WERI-Rb-1 (cell line): ENCODE measurements at places on chromosomes 7 and 10.

DNA sequence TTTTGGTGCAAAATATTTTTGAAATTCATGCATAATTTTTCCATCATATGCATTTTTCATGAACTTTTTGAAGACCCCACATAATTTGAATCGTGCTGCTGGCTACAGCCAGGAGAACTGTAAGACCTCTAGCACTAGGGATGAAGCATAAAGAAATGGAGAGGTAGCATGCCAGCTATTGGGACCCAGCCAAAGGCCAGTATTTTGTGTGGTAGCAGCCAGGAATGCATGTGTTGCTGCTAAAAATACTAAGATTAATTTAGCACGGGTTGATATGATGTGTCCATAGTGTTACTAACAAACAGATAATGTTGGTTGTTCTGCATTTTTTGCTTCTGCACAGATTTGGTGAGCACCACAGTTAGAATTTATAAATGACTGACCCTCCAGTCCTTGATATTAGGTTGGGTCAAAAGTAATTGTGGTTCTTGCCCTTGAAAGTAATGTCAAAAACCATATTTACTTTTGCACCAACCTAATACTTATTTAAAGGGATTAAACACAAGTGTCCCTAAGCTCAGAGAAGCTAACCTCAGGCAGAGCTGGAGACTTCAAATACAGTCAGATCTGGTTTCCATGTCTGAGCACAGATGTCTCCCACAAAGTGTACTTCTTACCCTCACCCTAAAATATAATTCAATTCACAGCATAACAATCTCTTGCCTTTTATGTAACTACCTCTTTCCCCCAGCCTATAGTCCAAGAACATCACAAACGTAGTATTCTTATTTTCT is 54.1 kb upstream of the NPSR1 start:
- no peak for DNase-seq

DNA sequence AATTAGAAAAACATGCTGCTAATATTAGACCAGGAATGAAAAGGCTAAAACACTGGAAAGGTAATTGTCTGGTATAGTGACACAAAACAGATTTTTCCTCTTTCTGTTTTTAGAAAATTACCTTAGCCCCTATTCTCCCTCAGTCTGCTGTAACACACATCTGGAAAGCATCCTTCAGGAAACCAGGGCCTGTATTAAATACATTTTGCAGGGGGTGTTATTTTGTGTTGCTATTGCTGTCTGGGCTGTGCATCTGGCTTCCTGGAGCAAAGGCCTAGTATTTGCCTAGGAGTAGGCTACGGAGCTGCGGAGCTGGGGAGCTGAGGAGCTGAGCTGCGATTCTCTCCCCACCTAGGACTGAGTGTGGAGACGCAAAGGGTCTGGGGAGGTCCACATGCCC is 169.3 kb downstream of the GFRA1 start:
- no peak for DNase-seq

DNA sequence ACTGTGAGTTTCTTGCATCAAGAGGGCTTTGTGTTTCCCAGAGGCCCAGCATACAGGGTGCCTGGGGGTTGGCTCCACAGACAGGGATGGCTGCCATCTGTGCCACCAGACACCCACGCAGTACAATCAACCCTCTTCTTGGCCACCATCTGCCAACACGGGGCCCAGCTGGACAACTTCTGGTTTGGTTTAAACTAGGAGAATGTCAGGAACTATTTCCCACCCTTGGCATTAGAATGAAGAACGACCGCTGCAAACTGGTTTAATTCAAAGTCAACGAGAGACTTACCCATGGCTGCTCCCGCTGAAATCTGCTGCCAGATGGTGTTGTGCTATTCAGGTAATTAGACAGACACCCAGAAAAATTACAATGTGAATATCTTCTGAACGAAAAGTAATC is 27.8 kb downstream of the NMT2 start:
- peak; percentile 26 for DNase-seq

- peak; percentile 3 for DNase-seq
Observed at GRCh38 chr10:133163889-133164815, 4.1 kb downstream of the KNDC1 start.

- DNase-seq = no peak
Observed at GRCh38 chr7:106062006-106062405, 50.1 kb downstream of the SYPL1 start.

DNA sequence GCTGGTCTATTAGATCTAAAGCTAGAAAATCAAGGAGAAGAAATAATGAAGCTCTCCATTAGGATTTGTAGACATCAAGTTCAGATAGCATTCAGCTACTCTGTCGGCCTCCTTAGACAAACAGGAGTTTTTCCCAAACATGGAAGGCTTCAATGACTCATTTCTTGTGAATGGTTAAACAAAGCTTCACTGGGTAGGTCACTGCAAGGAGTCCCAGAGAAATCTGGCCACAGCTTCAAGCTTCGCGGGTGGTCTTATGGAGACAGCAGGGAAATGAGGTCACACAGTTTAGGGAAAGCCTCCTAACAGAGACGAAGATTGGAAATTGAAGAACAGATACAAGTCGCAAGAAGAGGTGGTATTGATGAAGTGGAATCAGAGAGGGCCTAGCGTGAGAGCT is 22.6 kb upstream of the LRRC72 start:
- no peak for DNase-seq
